ENCODE measurements at places on chromosomes 4 and X. TPM values are rescaled to one million over a fixed set of nuclear protein-coding genes. Genes with fewer than 3 reads are reported as not detected.

- DNase-seq = no peak
Observed at GRCh38 chr4:8037150-8037769, 97.6 kb upstream of the AFAP1 start.

DNA sequence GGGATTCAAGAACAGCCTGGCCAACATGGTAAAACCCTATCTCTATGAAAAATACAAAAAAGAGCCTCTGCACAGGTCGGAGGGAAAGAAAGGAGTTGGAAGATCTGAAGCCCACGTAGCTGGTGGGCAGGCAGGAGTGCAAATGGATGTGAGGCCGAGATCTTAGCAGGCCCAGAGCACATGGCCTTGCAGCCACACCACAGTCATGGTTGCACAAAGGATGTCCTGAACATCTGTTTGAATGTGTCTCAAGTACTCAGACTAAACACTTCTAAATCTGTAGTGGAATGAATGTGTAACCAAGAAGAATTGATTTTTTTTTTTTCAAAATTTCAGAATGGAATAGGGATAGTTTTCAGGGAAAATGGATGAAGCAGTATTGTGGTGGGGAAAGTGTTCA lies 10.8 kb downstream of the CA5B start:
- DNase-seq = no peak

SHISA3 gene
- total RNA-seq = not detected

- DNase-seq = no peak
Observed at GRCh38 chr4:142944565-142944964, 98.5 kb upstream of the INPP4B start.

- DNase-seq = no peak
Observed at GRCh38 chrX:132786217-132786616, 172.2 kb downstream of the HS6ST2 start.

DNA sequence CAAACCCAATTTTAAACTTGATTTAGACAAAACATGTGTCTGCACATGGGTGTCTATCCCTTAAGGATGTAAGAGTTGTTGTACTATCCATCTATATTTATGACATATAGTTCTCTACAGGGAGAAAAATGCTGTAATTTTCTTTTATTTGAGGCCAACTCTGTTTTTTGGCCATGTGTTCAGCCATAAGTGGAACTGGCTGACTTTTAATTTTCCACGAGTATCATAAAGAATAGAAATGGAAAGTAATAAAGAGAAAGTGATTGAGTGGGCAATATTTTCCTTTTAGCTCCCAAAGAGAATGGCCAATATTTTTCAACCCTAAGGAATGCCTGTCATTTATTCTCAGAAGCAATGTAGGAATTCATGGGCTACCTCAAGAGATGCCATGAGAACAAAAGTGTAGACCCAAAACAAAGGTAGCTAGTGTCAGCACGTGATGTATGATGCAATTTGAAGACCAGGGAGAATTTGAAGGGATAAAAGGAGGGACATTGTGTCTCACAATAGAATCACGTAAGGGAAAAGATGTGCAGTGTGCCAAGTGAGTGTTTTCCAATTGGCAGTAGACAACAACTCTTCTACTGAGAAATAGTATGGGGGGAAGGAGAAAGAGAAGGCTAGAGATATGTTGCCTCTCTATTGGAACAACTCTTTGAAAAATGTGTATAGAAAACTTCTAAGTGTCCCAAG lies 27.8 kb upstream of the MXRA5 start:
- DNase-seq = no peak

Data from RPMI7951 (cell line).